Cortex of kidney (tissue), 1 donor: ENCODE measurements at places on chromosomes 12 and 14.

DNA sequence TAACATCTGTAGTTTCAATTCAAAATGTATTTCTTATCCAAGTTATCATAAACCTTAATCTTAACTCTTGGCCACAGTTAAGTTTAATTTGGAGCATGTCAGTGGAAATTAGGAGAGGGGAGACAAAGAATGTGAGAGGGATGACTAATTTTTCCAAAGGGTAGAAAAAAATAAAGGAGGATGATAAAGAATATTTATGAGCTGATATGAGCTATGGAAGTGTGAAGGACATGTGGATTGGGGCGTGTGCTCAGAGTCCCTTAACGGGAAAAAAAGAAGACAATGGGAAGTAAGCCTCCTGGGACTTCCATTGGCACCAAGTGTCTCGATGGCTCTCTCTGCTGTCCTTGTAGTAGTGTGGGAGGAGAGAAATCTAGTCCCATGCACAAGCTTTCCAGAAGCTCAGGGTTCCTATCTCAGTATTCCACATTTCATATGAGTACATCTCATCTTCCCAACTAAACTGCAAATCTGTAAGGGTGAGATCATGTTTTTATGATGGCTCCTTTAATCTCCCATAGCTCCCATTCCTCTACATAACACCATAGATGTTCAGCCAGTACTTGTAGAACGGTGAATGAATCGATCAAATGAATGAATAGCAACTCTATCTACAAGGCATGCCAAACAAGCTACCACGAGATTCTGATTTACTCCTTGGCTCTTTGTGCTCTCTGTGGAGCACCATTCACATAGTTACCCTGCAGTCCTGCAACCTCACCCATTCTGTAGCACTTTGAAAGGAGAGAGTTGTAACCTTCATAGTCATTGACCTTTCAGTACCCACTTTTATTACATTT lies 27.4 kb downstream of the BCL2L14 start:
- no peak for DNase-seq

GRCh38 chr12:19410629-19411185 lies 28.6 kb upstream of the AEBP2 start:
- no peak for DNase-seq

DNA sequence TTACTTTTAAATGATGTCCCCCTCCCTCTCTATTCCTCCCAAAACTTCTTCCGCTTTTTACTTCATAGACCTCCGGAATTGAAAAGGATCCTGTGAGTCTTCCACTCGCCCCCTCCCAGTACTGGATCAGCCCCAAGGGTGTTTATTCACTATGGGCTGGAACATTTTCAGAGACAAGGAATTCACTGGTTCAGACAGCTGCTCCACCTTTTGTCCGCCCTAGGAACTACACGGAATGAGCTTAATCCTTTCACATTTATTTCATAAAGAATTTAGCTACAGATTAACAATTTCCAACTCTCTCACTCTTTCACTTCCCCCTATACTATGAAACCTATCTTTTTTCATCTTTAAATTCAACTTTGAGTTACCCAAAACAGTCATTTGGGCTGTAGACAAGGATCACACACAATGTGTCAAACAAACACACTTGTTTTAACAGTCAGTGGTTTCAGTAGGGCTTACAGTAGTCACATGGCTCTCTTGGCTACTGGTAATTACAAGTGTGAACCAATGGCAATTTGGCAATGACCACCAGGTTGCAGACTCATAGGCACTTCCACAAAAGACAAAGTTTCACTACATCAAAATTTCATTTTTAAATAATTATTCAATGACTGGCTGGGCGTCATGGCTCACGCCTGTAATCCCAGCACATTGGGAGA lies 20.6 kb downstream of the CNIH1 start:
- DNase-seq, result no peak

- no peak for DNase-seq
Observed at GRCh38 chr12:1213618-1214205, 222.7 kb downstream of the ERC1 start.

DNA sequence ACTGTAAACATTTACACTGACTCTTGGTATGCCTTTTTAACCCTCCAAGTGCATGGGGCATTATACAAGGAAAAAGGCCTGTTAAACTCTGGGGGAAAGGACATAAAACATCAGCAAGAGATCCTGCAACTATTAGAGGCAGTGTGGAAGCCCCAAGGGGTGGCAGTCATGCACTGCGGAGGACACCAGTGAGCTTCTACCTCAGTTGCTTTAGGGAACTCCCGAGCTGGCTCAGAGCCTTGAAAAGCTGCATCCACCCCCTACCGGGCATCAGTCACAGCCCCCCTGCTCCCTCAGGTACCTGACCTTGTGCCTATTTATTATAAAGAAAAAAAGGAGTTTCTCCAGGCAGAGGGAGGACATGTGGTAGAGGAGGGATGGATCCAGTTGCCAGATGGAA lies 695.6 kb upstream of the LMO3 start:
- DNase-seq, result no peak

DNA sequence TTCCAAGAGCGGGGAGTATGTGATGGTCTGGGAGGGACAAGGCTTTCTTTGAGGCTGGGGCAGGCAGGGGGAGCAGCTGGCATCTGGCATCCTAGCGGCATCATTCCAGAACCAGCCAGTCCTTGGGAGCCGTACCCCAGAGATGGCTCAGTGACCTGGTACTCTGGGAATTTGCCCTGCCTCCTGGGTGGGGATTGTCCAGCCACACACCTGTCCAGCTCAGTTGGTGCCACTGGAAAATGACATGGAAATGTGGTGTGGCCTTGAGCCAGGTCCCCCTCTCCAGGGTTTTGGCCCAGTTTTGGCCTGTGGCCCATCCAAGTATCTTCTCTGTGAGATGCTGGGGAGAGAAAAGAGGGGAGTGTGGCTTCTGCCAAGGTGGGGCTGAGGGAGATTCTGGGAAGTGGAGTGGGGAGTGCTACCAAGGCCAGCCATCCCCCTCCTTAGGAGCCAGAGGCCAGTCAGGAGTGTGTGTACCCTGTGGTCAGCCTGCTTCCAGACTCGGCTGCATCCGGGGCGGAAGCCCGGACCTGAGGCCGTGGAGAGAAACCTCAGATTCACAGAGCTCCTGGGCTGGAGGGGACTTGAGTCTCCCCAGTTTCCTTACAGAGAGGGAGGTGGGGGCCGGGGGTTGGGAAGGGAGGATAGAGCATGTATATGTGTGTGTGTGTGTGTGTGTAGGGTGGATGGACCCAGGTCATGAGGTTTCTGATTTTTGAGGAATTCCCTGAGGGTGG lies 14.7 kb upstream of the KRT80 start:
- DNase-seq, result no peak

GRCh38 chr14:29030121-29030520 lies 263.5 kb downstream of the FOXG1 start:
- DNase-seq, result no peak

GRCh38 chr12:126944684-126945083 lies 1322.3 kb upstream of the TMEM132C start:
- DNase-seq, result no peak

DNA sequence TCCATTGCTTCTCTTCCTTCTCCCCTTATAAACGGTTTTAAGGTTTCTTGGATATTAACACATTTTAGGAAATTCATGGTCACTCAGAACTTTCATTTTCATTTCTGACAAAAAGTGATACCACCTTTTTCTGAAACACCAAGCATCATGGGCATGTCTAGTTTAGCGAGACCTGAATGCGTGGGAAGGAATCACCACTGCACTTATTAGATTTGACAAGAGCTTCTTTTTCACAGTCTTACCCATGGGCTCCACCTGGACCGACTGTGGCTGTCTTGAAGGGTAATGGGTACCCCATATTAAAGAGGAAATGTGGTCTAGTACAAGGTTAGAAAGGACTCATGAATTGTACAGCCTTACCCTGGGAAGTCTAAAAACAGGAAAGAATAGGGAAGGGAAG lies 95.4 kb downstream of the KCNK10 start:
- DNase-seq, result no peak

GRCh38 chr12:47725893-47726292 lies 603 bp upstream of the ENDOU start:
- DNase-seq, result no peak

GRCh38 chr12:113302886-113303640 lies 31.8 kb downstream of the SLC8B1 start:
- no peak for DNase-seq
